ENCODE measurements at places on chromosomes 3 and 15.

DNA sequence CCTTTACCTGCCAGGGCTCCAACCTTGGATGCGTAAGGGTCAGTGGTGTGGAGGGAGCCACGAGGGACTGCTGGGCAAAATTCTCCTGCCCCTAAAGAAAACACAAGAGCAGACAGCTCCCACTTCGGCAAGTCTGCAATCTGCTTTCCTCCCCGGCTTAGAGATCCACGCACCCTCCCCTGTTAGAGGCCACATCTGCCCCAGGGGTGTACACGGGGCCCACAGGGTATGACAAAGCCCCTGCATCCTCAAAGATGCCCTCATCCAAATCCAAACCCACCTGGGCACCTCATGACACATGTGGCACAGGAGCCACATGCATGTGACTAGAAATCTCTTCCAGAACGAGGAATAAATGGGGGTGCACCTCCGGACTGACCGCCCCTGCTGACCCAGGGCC is 25.5 kb downstream of the ZXDC start:
- DNase-seq: no peak

DNA sequence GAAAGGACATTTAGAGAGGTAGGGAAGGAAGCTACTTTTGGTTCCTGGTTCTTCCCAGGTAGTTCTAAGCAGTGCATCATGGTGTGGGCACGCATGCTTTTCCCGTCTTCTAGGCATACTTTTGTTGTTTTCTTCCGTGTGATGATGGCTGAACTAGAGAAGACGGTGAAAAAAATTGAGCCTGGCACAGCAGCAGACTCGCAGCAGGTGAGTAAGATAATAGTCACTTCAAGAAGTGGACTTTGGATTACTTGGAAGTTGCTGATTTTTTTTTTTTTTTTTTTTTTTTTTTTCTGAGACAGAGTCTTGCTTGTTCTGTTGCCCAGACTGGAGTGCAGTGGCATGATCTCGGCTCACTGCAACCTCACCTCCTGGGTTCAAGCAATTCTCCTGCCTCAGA is 17.9 kb downstream of the FANCD2OS start:
- DNase-seq: no peak

- DNase-seq: no peak
These were observed 76.8 kb downstream of the THBS1 start for GRCh38 chr15:39657668-39658067.

DNA sequence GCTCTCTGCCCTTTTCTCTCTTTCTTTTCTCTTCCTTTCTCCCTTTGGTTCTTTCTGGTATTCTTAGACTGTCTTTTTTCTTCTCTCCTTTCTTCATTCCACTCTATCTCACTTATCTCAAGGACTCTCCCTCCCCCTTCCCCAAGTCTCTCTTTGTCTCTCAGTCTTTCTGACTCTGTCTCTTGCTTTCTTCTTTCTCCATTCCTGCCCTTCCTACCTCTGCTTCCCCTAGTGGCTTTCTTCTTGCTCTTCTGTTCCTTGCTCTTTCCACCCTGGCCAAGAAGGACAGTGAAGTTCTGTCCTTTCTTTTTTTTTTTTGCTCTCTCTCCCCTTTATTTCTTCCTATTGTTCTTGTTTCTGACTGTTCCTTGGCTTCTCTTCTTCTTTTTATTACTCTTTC is 22.3 kb upstream of the RPL39L start:
- no peak for DNase-seq

- DNase-seq: no peak
These were observed 18.9 kb downstream of the VGLL4 start for GRCh38 chr3:11624704-11625375.

DNA sequence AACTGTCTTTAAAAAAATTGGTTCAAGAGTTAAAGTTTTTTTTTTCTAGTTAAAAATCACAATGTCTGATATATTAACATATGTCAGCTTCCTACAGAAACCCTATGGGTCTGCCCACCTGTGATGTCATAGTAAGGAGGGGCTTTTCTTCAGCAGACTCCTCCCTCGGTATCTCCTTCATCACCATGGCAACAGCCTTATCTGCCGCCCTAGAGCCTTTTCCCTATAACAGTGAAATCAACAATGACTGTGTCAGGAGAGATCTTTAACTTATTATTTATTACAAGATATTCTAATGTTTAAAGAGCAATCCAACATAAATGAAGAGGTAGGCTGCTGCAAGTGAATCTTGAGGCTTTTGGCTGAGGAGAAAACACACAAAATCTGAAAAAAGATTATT is 138.7 kb downstream of the PEX5L start:
- DNase-seq: peak; percentile 72

DNA sequence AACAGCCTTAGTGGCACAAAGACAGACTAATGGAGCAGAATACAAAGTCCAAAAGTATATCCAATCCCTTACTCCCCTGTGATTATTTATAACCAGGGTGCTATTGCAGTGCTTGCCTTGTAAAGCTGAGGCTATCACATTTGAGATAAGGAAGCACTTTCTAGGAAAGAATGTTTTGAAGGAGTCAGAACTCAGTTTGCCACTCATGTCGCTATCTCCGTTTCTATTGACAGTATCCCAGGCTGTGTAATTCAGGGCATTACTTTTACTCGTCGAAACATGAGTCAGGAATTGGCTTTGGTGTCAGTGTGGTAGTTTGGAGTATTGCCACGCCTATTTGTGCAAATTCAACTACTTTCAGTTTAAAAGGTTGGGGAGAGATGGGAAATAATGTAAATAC is 78.4 kb downstream of the FBXL2 start:
- DNase-seq: no peak

DNA sequence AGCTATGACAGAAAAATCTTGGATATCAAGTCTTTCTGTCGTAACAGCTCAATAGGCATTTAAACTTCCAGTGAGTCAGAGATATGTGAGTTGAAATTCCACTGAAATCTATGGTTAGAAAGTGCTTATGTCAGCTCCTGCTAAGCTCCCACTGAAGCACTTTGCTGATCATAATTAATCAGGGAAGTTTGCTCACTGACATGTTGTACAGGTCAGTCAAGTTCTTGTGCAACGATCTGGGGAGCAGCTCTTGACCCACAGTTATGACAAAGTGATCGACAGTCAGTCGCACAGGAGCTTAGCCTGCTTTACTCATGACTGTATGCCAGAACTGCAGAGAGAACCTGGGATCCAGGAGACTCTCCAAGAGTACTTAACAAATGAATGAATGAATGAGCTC is 453.5 kb downstream of the SOX2 start:
- no peak for DNase-seq

- no peak for DNase-seq
These were observed 526 bp downstream of the ADIPOQ start for GRCh38 chr3:186843039-186843432.

DNA sequence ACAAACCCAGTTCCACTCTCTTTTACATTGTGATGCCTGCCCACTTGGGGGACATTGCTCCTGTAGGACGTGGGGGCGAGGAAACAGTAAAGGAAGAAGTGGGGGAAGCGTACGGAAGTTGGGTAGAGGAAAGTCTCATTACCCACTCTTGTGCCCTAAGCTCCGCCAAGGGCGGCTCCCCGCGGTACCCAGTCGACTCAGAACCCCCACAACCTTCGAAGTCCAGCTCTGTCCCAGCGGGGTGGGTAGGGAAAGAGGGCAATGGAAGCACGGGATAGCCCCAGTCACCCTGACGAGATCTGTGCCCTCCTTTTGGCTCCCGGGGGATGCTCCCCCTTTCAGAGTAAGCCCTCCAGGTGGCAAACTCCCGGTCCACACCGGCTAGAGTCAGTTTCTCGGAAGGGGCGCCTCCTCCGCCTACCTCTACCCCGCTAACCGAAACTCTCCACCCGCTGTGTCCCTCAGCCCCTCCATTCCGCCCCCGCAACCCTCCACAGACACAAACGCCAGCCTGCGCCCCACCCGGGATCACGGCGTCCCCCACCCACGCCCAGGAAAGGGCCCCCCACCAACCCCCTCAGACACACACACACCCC is 527 bp downstream of the CSNK1G1 start:
- DNase-seq: no peak

DNA sequence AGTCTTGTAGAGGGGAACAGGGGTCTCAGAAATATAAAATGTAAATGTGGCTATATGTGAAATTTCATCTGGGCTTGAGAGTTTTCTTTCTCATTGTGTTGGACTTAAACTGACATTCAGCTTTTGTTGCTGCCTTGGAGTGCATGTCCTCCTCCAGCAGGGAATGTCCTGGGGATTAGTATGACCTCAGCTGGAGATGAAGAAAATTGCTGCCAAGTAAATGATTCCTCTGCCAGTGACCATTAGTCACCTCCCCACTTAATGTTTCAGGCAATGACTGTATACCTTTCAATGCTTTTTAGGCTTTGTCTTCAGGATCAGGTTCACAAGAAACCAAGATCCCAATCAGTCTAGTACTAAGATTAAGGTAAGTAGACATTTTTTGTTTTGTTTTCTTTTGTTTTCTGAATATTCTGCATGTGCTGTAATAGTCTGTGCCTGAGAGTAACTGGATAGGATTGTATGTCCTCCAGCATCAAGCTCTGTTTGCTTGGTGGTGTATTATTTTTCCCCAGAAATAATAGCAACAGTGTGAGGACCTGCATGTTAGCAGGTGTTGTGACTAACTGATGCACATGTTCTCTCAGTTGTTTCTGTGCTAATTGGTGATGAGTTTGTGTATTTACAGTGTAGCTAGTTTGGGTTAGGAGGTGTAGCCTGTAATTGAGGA is 18.1 kb upstream of the SLC22A13 start:
- no peak for DNase-seq

DNA sequence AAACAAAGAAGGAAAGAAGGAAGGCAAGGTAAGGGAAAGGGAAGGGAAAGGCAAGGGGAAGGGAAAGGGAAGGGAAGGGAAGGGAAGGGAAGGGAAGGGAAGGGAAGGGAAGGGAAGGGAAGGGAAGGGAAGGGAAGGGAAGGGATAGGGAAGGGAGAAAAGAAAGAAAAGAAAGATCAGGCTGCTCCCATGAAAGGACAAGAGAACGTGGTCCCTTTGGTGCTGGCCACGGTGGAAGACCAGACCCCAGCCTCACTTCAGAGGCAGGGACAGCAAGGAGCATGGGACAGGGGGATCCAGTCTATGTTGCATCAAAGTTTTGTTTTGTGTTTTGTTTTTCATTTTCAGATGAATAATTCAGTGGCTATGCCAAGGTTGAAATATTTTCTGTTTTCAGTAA is 111.4 kb upstream of the IGF1R start:
- no peak for DNase-seq

DNA sequence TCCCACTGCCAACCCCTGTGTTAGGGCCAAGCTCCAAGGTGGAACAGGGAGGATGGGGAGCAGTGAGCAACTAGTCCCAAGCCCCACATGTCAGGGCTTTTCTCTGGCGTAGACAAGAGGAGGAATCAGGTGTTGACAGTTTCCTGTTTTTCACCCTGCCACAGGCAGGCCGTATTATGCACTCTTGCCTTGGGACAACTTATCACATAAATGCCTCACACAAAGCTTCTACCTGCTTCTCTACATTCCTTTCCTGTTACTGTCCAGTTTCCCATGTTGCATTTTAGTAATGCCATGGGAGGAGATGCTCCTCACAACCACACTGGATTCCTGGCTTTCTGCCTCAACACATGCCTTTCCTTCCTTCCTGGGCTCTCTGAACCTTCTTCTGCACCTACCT is 381.2 kb upstream of the ATP11B start:
- no peak for DNase-seq
